CD4-positive, alpha-beta T cell treated with Interleukin-12 subunit alpha and Interleukin-12 subunit beta, for 1 hour (primary cell): ENCODE measurements at places on chromosomes 5 and 9.

- no peak for DNase-seq
Observed at GRCh38 chr5:107812570-107813141, 141.9 kb upstream of the EFNA5 start.

- DNase-seq: no peak
Observed at GRCh38 chr5:40682154-40683017, 2.7 kb downstream of the PTGER4 start.

DNA sequence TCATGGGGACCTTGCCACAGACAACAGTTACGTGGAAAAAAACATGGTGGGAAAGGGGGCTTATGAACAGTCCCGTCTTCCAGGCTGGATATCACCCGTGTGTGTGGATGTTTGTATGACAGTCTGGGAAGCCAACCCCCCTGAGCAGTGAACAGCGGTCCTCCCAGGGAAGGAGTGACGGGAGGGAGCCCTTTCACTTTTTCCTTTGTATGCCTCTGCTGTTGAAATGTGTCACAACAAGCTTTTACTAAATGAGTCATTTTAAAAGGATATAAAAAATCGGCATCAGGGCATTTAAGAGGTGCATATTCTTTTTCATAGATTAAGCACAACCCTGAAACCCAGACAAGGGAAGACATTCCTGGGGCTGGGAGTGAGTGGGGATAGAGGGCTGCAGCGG lies 5.1 kb downstream of the MYMK start:
- DNase-seq: no peak

GRCh38 chr9:2066312-2067273 lies 51.4 kb downstream of the SMARCA2 start:
- DNase-seq: peak; percentile 52

DNA sequence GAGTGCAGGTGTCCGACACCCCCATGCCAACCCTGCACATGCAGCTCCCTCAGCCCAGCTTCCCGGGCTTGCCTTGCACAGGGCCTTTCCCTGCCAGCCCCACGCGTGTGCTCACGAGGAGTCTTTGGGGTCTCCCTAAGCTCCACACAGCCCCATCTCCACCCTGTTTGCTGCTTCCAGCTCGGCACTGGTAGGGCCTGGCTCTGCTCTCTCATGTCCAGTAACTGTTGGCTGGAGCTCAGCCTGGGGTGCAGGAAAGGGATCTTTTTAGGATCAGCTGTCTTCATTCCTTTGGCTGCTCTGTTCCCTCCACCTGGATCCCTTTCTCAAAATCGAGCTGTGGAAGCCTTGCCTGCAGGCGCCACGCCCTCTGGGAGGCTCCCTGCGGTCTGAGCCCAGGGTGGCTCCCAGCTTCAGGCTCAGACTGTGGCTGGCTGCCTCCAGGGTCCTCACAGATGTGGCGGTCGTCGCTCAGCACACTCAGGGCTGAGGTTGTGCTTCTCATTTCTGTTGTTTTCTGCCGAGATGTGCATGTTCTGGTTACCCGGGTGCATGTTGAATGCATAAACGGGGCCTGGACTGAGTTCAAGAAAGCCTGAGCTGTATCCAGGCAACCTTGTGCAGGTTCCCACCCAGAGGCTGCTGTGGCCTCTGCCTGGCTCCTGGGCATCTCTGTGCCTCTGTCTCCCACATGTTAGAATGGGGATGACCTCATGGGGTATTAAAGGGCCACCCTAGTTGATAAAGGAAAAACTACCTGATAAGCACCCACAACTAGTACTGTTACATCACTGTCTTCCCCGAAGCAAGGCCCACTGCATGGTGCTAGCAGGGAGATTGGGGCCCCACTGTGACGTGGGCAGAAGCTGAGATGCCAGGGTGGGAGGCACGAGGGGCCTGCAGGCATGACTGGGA lies 4.3 kb downstream of the CACNA1B start:
- no peak for DNase-seq

DNA sequence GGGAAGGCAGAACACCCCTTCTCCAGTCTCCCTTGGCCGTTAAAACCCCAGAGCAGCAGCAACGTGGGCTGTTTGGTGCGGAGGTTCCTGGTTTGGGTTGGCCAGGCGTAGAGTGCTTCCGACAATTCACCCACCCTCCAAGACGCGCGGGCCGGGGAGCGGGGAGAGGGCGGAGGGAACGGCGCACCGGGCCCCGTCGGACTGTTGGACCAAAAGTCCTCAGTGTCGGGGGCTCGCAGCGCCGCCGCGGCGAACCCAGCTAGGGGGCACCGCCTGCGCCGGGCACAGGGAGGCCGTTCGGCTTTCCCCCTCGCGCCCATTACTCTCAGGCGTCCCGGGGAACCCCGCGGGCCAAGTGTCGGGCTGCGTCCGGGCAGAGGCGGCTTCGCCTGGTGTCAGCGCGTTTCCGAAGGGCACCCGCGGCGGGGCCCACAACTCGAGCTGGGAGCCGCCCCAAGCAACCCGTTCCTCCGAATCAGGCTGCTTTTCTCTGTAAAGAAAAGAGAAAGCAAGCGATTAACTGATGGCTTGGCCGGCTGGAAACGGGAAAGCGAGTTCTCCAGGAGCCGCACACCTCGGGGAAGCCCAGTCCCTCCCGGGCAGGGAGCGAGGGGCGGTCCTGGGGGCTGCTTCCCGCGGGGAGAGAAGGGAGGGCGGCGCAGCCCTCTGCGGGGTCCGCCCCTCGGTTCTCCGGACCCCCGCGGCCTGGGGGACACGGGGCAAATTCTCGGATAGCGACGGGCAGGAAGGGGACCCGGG lies 145.5 kb downstream of the ERCC6L2 start:
- DNase-seq: peak; percentile 61

DNA sequence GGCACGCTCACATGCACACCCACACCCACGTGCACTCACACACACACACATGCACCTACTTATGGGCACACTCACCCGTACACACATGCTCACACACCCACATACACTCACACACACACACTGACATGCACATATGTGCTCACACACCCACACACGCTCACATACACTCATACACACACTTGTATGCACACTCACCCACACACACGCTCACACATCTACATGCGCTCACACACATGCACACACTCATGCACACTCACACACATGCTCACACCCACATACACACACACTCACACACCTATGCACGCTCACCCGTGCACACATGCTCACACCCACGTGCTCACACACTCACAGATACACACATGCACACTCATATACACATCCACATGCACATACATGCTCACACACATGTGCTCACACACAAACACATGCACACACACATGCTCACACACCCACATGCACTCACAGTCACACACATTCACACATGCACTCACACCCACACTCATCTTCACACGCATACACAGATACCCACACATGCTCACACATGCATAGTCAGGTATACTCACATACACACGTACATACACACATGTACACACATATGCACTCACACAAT lies 138.3 kb downstream of the OLFM1 start:
- DNase-seq: no peak

- DNase-seq: no peak
Observed at GRCh38 chr5:19930451-19930850, 57.5 kb downstream of the CDH18 start.

GRCh38 chr5:143217804-143218160 lies 185.7 kb downstream of the NR3C1 start:
- no peak for DNase-seq

GRCh38 chr5:39578887-39579497 lies 154.2 kb upstream of the DAB2 start:
- DNase-seq: peak; percentile 22

- DNase-seq: no peak
Observed at GRCh38 chr9:131798246-131798645, 58.4 kb upstream of the RAPGEF1 start.

- DNase-seq: no peak
Observed at GRCh38 chr5:51958473-51958872, 575.2 kb downstream of the ISL1 start.

DNA sequence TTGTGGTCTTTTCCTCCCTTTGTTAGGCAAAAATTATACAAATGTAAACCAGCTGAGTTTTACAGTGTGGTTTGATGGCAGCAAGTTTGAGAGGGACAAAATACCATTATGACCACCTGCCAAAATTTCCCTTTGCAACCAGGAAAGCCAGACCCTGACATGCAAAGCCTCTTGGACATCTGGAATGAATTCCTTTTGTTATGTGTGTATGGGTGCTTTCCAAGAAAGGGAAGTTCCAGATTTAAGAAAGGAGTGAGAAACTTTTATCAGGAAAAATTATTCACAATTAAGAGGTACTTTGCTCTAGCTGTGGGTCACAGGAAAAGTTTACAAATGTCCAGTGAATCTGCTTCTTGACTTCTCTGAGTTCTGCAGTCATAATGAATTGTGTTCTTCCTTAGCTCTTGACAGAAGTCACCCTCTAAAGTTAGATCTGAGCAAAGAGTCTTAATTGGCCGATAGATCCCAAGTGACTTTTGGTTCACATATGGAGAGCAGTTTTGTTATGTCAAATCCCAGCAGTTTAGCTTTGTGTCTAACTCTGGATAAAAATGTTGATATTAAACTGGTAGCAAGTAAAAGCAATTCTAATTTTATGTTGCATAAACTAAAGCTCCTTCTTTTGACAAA lies 295.9 kb upstream of the ZNF608 start:
- DNase-seq: no peak

- peak; percentile 61 for DNase-seq
Observed at GRCh38 chr9:38088006-38088925, 19.2 kb upstream of the SHB start.

GRCh38 chr9:127885508-127886281 lies 8.2 kb upstream of the AK1 start:
- no peak for DNase-seq

GRCh38 chr9:92029553-92029952 lies 79.5 kb upstream of the ROR2 start:
- DNase-seq: no peak

DNA sequence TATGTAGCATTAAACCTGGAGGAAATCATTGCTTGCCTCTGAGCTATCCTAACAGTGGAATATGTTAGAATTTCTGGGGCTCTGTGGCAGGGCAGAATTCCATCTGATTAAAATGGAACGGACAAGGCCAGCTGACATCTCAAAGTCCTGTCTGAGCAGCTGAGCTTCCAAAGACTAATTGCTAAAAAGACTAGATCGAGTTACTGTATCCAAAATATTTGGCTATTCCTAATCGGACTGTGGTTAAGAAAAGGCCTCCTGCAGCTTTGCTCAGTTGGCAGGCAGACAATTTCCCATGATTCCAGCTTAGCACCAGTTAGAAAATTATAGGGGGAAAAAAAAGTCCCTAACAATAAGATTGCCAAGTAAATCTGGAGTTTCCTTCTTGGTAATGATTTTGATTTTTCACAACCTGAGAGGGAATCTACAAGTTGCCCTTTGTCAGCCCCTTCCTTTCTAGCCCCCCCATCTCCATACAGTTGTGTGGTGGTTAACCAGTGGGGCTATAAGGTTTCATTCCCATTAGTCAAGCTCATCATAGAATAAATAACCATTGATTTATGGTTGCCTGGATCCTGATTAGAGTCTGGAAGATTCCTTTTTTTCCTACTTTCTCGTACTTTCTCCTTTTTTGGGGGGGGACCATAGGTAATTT lies 26.4 kb downstream of the PTGR1 start:
- DNase-seq: no peak

DNA sequence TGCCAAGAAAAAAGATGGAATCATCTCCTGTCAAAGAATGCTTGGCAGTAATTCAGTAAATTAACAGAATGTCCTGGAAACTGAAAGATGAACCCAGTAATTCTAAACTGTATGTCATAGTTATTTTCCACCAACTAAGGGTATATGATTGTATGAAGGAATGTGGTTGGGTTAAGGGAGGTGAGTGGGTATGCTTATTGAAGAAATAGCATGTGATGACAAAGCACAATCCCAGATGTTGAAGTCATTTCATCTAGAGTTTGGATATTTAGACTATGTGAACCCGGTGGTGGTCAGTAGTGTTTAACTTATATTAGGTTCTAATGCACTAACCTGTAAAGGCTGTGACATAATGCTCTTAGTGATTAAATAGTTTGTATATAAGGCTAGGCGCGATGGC lies 87.3 kb downstream of the CDKN2A start:
- no peak for DNase-seq

DNA sequence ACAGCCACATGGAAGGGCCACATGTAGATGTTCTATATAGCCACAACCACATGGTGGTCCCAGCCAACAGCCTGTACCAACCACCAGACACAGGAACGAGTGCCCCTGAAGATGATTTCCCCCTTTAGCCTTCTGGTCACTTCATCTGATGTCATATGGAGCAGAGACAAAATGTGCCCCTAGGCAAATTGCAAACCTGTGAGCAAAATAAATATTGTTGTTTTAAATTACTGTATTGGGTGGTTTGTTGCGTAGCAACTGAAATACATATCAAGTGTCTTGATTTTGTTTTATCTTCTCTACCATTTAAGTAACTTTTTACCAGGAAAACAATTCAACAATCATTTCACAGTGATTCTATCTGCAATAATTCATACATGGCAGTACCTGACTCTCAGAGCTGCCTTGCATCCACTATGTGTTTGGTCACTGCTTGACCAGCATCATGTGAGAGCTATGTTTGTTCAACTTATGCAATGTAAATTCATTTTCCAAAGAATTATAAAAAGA lies 142.5 kb upstream of the VLDLR start:
- no peak for DNase-seq

GRCh38 chr5:126443374-126443851 lies 20.2 kb downstream of the GRAMD2B start:
- DNase-seq: no peak

DNA sequence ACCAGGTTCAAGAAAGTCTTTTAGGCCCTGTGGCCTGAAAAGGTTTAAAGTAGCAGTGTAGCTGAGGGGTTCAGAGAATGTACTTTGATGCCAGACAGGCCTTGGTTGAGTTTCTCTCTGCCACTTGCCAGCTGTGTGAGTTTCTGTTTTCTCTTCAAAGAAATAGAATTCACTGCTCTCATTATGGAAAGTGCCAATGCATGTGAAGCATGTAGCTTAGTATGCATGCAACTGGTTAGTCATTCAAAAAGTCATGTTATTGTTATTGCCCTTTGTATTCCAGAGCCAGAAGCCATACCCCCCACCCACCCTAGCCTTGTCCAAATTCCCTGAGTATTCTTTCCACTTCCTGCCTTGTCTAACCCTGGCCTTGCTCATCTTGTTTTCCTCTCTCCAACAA lies 101.7 kb downstream of the ADRB2 start:
- no peak for DNase-seq

DNA sequence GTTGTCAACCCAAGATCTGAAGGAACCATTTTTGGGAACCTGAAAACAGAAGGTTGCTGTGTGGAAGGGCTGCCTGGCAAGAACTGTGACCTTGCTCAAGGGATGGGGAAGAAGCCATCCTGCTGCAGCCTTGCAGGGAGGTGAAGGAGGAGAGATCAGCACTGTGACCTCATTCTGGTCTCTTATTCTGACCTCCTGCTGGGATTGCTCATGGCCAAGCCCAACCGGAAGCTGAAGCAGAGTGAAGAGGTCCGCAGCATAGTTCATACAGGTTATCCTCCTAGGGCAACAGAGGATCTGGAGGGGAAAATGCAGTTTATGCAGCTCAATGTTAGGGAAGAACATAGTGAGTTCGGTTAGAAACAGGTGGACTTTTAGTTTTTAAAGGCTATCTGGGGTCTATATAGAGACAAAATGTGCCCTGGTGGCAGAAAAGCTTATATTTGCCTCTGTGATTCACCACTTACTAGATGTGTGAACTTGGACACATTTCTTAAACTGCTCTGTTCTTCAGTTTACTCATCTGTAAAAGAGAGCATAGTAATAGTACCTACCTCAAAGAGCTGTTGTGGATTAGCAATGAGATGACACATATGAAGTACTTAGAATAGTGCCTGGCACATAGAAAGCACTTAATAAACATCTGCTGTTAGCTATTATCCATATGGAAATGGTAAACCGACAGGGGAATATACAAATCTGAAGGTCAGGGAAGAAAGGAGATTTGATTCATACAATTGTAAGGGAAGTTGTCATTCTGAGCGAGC lies 57.9 kb upstream of the BNC2 start:
- no peak for DNase-seq
